Lung (tissue), 17 donors: ENCODE measurements at places on chromosomes 11 and 22.

GRCh38 chr11:122724520-122724919 lies 69.0 kb downstream of the UBASH3B start:
- DNase-seq: peak; percentile 47

DNA sequence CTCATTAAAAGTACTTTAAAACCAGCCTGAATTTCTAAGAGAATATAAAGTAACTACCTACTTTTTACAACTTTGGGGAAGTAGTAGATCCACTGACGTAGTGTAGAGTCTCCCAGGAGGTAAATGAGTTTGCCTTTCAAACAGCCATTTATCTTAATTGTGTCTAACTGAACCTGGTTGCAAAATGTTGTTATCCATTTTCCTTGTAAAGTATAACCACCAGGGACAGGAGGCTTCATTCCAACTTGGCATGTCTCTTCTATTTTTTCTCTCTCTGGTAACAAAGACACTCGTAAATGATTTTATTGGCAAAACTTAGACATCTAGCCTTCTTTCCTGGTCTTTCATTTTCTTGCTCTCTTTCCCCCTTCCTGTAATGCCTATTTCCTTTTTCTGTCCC lies 36.9 kb downstream of the NXPE1 start:
- DNase-seq: no peak

DNA sequence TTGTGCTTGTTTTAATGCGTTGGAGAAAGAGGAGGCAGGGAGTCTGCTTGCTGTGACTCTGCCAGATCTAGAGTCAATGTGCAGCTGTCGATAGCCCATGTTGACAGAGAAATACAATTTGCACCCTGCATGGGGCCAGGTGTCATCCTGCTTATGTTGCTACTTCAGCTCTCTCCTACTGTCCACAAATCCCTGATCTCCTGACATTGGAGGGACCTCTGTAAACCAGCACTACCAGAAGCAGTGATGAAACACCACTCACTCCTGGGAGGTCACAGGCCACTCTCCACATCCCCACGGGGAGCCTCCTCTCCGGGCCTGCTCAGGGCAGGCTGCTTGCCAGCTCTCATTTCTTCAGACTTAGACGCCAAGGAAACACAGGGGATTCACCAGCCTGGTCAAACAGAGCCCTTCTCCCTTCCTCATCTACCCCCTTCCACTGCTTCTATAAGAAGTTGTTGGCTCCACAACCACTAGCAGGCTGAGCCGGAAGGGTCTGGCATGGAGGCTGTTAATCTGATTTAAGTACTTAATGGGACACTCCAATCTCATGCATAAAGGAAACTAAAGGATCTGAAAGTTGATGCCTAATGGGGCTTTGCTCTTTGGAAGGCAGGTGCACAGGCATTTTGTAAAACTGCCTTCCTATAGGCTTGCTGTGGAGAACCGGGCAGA lies 29.9 kb upstream of the CSNK2A3 start:
- DNase-seq: no peak

DNA sequence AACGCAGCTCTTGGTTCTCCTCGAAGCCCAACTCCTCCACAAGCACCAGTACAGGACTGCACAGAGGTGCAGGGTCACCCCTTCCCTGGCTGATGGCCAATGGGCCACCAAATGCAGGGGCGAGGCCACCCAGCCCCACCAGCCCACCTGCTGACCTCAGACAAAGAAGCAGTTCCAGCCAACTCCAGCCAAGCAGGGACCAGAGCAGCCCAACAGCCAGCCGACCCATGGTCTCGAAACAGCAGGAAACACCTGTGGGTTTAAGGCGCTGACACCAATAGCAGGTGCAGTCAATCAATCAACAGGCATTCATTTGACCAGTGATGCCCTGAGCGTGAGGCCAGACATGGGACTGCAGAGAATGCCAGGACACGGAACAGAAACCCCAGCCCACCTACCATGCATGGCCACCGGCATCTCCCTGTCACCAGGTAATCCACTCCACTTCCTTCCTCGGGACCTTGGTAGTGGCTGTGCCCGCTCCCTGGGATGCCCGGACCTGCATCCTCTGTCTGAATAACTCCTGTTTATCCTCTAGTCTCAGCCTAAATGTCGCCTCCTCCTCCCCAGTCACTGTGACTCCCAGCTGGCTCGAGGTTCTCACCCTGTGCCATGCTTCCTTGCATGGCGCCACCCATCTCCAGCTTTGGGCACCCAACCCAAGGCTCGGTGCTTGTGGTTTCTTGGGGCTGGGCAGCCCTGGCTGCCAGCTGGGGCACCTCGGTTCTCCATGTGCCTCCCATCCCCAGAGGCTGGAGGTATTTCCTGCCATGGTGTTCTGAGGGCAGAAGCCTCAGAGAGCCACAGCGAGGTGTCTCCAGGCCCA lies 1475.4 kb downstream of the BRD1 start:
- no peak for DNase-seq

DNA sequence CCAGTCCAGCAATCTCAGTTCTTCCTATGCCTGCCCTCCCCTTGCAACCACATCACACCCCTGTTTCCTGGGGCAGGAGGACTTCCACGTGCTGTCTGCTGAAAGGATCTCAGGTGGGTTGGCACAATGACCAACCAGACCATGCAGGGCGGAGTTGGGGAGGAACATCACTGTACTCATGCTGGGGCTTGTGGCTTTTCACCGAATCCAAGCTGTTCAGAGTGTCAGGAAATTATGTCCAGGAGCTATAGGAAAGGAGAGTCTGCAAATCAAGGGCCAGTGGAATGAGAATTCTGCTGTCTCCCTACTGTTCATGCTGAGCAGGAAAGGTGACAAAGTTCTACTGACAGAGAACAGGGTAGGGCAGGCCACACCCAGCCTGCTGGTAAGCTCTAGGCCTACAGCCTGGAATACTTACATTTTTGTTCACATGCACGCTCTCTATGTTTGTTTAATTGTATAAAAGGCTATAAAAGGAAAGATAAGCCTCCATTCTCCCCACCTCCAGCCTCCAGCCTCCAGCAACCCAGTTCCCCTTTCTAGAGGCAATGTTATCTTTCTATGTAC lies 1.7 kb upstream of the PLAAT2 start:
- DNase-seq: no peak

DNA sequence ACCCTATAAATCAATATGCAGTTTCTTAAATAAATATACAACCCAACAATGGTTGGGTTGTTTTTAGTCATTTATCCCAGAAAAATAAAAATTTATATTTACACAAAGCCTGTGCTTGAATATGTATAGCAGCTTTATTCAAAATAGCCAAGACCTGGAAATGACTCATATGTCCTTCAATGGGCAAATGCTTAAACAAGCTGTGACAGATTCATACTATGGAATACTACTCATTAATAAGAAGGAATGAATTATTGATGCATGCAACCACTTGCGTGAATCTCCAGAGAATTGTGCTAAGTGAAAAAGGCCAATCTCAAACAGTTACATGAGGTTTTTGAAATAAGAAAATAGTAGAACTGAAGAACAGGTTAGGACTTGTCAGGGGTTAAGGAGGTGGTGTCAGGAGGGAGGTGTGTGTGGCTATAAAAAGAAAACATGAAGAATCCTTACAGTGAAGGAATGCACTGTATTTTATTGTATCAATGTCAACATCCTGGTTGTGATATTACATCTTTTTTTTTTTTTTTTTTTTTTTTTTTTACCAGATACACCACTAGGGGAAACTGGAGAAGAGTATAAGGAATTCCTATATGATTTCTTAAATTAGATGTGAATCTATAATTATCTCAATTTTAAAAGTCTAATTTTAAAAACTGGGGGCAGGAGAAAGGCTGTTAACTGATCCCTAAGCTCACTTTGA lies 82.4 kb upstream of the CD44 start:
- no peak for DNase-seq
